LoVo (cell line): ENCODE measurements at places on chromosomes 1 and 21.

DNA sequence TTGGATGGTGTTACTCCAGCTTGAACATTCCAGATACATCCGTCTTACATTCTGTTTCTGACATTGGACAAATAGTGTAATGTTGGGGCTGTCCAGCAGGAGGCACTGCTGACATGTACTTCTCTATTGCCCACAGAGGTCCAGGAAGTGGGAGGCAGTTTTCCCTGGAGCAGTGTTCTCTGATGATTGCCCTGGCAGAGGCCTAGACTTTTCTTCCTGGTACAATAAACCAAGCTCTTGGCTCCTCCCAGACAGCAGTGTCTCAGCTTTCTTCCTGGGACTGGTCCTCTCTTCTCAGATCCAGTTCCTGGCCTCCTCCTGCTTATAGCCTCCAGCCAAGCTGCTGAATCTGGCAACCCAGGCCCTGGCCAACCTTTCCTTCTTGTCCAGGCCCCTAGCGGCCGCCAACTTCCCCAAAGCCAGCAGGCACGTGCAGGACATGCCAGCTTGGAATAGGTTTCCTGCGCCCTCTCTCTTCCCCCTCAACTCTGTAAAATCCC, 14.9 kb upstream of the IFNLR1 start:
- DNase-seq: peak; percentile 91

DNA sequence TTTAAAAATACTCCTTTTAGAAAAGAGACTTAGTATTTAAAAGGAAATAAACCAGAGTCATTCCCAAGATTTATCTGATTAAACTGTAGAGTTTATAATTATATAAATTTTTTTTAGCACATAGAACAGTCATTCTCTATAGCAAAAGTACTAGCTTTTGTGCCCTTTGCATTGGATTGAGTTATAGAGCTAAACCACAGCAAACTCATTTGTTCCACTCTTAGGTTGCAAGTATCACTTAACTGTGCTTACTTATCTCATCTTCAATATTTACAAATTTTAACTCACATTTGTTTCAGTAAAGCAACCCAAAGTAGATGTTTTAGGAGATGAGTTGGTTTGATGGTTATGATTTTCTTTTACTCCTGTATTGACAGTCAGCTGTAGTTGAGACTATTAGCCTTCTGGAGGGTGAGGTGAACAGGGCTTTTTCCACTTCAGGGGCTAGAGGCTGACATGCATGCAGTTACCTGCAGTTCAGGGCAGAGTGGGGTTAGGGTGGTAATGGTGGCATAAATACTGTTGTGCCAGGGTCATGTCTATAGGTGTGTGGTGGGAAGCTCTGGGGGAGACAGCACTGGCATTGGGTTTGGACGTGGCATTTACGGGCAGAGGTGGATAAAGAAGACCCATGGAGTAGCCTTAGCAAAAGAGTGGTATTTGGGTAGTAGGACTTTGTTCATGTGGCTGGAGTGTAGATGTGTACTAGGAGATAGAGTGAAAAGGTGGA, 42.1 kb downstream of the DYRK1A start:
- no peak for DNase-seq

DNA sequence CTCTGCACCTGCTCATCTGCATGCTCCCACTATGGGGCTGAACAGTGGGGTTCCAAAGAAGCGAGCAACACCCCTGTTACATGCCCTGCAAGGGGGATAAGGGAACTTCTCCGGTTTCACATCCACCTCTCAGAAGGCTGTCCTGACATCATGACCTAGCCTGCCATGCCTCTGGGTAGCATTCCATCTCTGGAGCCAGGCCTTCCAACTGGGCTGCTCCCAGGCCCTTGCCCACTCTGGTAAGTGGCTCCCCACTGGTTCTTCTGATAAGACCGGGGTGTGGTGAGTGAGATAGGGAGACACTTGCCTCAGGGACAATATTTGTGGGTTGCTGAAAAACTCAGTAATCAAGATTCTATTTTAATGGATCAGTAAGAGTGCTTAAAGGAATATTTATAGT, 57.8 kb downstream of the KCNJ15 start:
- DNase-seq: no peak

DNA sequence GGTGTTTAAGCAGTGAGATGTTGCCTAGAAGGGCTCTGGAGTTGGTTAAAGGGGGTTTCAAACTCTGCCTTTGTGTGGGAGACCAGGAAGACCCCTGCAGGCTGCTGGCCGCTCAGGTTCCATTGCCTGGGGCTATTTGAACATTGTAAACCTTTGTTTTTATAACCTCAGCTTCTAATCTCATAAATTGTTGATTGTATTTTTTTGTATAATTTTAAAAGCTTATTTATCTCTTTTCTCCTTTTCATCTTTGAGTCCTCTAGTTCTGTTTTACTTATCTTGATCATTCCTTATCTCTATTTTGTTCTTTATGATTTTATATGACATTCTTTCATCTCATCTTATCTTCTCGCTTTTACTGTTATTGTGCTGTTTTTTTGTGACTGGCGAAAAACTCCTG, 45.5 kb upstream of the SOX13 start:
- DNase-seq: peak; percentile 19

- no peak for DNase-seq
These were observed 77.5 kb downstream of the ARID4B start for GRCh38 chr1:235250430-235250829.

DNA sequence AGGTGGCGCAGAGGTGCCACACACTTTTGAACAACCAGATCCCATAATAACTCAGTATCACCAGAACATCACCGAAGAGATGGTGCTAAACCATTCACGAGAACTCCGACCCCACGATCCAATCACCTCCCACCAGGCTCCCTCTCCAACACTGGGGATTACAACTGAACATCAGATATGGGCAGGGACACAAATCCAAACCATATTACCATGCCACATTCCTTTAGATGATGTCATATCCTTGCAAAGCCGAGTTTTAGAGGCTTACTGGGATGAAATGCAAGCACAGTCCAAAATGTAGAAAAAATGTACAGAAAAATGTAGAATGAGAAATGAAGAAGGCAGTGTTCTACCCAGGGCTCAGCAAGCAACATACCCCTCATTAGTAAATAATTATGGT, 64.7 kb downstream of the SGIP1 start:
- DNase-seq: no peak

- DNase-seq: no peak
These were observed 20.2 kb downstream of the RALGPS2 start for GRCh38 chr1:178745260-178745659.

DNA sequence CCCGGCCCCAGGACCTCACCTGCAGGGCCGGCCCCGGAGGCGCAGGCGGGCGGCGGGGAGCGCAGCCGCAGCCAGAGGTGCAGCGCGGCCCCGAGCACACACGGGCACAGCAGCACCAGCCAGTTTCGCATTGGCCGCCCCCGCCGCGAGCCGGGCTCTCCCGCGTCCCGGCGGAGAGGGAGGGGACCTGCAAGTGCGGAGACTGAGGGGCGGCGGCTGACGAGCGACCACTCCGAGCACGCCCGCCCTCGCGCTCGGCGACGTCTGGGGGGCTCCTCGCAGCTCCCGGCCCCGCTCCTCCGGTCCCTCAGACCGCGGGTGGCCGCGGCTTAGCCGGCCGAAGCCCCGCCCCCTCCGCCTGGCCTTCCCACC, at the start of gene B3GALNT2:
Gene B3GALNT2 (minus strand): TSS at position 331 of the 372 bp plus-strand sequence. CDS start 200 bp downstream, at position 131.
- no peak for DNase-seq

GRCh38 chr1:7726623-7727022, 44.5 kb upstream of the VAMP3 start:
- no peak for DNase-seq

DNA sequence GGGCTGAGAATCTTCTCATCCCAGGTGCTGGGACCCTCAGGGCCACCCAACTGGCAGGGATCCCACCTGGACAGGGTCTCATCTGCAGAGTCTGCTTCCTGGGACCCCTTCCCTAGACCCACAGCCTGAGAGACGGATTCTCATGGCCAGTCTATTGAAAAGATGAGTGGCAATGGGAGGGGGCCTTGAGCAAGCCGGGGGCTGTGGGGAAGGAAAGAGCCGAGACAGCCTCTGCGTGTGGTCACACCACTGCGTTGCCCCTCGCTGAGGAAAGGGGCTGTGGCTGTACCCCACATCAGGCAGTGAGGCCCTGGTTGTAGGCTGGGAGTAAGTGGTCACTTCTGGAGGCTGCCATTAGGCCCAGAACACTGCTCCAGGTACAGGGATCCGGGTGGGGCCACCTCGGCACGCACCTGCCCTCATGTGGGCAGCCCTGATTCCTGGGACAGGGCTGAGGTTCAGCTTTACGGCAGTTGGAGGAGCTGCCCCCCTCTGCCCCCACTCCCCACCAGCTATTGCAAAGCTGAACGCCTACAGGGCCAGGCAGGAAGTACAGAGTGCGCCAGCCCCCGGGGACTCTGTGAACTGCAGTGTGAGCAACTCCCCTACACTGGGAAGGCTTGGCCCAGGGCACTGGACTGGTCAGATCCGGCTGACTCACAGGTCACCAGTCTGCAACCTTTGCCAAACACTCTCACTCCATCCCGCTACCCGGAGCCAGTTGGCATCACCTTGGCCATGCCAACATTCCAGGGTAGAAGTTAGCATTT, 106.9 kb downstream of the RIPK4 start:
- DNase-seq: no peak

GRCh38 chr1:161484613-161485012, 20.6 kb upstream of the FCGR2A start:
- DNase-seq: no peak

DNA sequence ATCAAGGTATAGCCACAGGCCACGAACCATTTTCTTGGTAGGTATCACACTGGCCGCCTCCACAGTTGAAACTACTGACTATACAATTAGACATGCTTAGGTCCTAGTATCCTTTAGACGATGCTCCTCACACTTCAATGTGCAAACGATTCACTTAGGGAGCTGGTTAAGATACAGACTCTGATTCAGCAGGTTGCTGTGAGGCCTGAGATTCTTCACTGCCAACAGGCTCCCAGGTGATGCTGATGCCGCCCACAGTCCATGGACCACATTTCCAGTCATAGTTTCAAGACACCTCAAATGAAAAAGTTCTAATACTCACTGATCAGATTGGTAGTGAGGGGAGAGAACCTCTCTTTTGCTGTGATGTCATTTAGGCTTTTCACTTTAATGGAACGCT, 6.8 kb downstream of the ATP5PO start:
- no peak for DNase-seq

- DNase-seq: no peak
These were observed 658.5 kb downstream of the AJAP1 start for GRCh38 chr1:5312862-5313261.

DNA sequence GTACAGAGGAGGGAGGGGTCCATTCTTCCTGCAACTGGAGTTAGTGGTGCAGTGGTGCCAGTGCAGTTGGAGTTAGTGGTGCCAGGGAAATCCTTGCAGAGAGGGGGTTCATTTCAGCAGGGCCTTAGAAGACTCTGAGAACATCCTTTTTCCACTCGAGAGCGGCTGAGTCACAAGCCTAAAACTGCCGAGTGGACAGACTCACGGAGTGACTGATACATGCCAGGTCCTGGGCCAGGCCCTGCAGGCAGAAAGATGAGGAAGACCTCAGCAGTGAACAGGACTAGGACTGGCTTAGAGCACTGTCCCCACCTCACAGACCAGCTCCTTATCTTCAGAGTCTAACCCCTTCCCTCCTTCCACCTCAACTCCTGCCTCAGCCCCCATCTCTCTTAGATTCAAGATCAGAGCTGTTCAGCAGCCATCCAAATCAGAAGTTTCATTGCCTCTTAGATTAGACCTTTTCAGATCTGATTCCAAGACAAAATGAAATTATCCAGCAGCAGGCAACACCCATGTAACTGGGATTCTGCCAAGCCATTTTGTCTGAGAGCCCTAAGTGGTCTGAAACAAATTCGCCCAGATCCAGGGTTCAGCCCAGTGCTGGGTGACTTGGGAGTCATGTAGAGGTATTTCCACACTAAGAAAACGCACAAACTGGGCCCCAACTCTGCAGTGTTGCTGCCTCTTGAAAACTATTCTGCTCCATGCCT, 12.7 kb upstream of the IKBKE start:
- no peak for DNase-seq

GRCh38 chr1:38046333-38046883, at the start of gene POU3F1:
POU3F1 (minus strand) TSS chr1:38046793; CDS start chr1:38046743, 50 bp downstream.
- DNase-seq: peak; percentile 80

DNA sequence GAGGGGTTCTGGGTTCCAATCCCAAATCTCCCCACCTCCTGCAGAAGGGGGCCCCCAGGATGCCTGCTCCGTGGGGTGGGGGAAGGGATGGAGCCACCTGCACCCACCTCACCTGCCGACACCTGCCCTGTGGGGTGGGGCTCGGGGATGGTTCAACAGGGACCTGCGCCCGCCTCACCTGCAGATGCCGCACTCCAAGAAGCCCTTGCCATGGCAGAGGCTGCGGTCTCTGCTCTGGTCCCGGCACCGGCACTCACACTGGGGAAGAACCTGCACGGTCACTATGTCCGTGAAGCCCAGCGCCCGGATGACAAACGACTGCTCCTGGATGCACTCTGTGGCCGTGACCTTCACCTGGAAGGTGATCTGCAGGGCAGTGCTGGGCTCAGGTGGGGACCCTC, 18.1 kb upstream of the PTTG1IP start:
- no peak for DNase-seq

GRCh38 chr1:234863551-234863971, 253.6 kb upstream of the IRF2BP2 start:
- DNase-seq: no peak

- DNase-seq: no peak
These were observed 85.8 kb downstream of the GLIS1 start for GRCh38 chr1:53653200-53653575.

- DNase-seq: no peak
These were observed 199.4 kb upstream of the PTGFR start for GRCh38 chr1:78291418-78291817.

DNA sequence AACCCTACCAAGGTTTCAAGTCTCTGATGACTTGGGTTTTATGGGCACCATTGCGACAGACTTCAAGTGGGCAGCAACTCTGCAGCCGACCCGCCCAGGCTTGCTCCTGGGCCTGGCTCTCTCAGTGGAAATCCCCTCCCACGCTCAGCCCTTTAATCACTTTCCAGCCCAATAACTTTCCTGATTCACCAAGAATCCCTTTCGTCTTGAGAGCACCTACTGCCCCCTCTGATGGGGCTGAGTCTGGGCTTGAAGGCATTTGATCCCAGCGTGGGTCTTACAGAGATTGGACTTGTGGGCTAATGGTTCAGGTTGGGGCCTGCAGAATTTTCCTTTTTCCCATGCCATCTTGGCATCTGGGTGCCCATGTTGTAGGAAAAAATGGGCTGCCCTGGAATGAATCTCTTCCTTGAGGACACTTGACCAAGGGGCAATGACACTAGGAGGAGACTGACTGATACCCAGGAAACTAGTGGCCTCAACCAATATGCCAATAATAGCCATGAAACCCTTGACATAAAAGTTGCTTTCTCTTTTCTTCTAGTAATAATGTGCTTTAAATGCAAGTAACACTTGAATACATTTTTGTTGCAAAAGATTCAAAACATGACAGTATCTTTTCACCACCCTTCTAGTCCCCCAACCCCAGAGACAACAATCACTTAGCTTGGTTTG, 7.8 kb upstream of the PHLDA3 start:
- DNase-seq: peak; percentile 68

- DNase-seq: no peak
These were observed 224.0 kb downstream of the FGGY start for GRCh38 chr1:59520827-59521418.

DNA sequence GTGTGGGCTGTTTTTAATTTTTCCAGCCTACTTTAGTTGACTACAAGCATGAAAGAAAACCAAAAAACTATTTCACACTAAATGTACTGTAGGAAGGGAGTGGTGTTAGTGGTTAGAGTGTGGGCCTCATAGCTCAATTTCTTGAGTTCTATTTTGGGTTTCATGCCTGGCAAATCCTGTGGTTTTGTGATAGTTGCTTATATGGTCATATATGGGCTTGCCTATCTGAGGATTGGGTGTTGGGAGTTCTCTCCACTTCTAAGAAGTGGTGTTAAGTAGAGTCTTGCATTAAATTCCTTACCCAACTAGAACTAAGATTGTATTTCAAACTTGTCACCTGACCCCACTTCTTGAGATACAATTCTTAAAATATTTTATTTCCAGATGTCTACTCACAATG, 37.8 kb upstream of the COL11A1 start:
- no peak for DNase-seq
